ENCODE measurements at places on chromosomes 12 and 14.

- no peak for DNase-seq
These were observed 87.5 kb upstream of the MON2 start for GRCh38 chr12:62379026-62379722.

DNA sequence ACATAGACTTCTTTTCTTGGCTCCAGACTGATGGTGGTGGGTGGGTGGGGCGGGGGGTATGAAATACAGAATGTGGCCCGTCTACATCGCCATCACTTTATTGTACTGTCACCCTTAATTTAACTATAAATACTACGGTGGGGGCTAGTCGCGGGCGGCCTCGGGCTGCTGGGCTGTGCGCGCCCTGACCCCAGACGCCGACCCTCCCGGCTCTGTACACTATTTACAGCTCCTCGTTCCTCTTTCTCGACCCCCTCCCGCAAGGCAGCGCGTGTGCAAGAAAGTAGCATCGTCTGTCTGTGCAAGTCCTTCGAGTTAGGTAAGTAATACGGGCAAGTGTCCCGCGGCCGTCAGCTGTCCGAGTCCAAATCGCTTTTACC, 1.8 kb downstream of the GSC start:
- no peak for DNase-seq

- DNase-seq = no peak
These were observed 3.4 kb downstream of the B4GALNT3 start for GRCh38 chr12:462936-463705.

DNA sequence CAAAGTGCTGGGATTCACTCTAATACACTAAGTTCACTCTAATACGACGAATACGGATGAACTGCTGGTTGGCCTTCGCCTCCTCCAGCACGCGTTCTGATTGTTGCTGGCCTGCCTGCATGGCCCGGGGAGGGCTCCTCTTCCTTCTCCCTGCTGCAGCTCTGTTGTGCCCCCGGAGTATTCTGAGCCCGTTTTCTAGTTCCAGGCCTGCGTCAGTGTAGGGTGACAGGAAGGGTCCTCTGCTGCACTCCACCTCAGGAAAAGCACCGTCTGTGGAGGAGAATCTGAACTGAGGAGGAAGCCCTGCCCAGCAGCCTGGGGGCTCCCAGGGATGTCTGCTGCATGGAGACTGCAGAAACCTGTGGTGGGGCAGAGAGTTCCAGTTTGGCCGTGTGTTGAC, 44.4 kb downstream of the DDX51 start:
- no peak for DNase-seq

GRCh38 chr12:132836795-132837331, 8.2 kb upstream of the GOLGA3 start:
- DNase-seq = no peak

- no peak for DNase-seq
These were observed 437 bp downstream of the ERO1A start for GRCh38 chr14:52694761-52695480.

DNA sequence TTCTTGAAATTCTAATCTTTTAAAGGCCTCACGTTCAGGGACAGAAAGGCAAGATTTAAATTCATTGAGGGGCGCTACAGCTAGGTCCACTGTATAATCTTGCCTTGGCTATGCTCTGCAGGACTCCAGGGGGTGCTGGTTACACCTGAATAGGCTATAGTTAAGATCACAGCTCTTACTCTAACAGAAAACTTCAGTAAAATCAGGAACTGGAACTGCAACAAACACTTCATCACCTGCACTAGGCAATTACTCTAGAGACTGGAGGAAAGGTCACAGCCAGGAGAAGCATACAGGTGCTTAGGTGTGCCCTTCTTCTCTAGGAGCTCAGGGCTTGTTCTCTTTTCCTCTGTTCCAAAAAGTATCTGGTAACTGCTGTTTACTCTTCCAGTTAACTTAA, 20.9 kb downstream of the SLCO1C1 start:
- no peak for DNase-seq

- DNase-seq = no peak
These were observed 9.0 kb upstream of the DCD start for GRCh38 chr12:54657105-54657607.

- DNase-seq = no peak
These were observed 252.5 kb upstream of the TMPO start for GRCh38 chr12:98262902-98263301.

- DNase-seq = no peak
These were observed 12.5 kb downstream of the POU6F1 start for GRCh38 chr12:51205350-51205749.

- DNase-seq = no peak
These were observed 58.8 kb downstream of the PIK3C2G start for GRCh38 chr12:18320036-18320617.

DNA sequence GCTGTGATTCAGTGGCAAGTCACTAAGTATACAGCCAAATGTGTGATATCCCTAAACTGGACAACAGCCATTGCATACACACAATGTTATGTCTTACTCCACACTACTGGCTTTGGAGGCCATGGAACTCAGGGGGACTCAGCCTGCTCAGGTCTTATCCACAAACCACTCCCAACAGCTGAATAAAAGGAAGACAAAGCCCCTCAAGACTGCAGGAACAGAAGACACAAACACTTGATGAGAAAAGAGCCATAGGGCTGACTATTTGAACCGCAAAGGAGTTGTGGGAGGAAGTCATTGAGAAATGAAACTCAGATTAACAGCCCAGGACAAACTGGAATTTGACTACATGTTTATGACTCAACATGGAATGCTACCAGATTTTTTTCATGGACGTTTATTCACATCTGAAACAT, 40.9 kb downstream of the PTGER2 start:
- no peak for DNase-seq

DNA sequence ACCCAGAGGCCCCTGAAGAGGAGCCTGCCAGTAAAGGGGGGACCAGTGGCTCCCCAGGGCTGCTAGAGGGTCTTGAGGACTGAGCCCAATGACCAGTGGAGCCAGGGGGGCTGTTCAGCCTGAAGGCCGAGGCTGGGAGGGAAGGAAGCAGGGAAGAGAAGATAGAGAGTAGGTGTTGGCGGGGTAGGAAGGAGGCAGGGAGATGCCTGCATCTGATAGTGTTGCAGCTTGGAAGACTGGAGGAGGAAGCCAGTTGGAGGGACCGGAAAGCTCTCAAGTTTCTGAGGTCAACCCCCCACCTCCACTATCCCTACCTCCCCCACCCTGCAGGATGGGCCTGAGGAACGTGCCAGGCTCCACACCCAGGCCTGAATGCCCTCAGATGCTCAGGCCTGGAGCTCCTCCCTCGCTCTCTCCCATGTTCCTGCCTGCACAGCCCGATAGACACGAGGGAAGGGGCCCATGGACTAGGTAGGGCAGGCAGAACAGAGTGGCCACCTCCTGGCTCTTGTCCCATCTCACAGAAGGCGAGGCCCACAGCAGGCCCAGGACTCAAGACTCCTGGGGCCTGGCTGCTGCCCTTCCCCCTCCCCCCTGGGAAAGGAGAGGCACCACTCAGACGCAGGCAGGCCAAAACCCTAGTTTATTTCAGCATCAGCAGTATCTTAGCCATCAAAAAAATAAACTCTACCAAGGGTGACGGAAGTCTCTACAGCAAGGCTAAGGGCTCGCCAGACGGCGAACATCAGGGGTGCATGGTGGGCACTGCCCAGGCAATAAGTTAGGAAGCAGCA, 3.4 kb downstream of the CKB start:
- no peak for DNase-seq

- DNase-seq = no peak
These were observed 1007.0 kb upstream of the LRFN5 start for GRCh38 chr14:40599725-40600124.

GRCh38 chr12:41681898-41682297, 462.8 kb downstream of the GXYLT1 start:
- DNase-seq = no peak

DNA sequence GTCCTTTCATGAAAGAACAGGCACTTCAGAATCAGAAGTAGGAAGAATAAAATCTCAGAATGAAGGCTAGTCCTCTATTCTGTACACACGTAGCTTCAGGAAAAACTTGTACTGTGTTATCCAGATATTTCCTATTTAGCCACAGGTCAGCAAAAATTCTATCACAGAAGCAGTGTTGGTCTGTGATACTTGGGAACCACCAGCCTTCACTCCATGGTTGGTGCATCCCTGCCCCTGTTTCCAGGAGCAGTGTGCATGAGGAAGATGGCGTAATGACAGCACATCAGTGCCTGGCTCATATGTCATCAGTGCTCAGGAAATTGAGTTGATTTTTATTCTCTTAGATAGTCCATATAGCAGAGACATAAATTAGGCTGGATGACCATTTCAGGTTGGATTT, 87.7 kb downstream of the SAMD4A start:
- no peak for DNase-seq

DNA sequence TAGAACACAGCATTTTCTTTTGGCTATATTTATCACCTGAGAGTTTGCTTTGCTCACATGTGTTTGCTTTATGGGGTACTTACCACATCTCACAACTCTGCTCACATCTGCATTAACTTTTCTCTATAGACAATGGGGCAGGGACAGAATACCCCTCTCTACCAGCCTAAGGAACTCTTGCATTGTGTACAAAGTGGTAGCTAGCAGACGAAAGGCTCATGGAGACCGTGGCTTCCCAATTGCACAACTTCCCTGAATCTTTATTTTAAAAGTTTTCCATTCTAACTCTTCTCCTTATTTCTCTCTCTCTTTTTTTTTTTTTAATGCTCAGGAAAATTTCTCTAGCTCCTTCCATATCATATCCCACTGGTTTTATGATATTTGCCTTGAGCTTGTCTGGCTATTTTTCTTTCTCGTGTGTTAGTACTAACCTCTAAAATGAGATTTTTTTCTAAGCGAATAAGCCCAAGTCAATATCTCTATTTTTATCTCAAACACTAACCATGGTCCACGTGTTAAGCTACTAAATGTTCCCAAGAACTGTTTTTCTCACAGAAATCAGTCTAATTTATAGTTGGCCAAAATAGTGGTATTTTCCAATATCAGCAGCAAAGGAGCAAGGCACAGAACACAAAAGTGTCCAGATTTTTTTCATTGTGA, 155.2 kb downstream of the STXBP6 start:
- DNase-seq = no peak
